ENCODE measurements at places on chromosomes 7 and 10.

- no peak for DNase-seq
These were observed 156.9 kb upstream of the RHOBTB1 start for GRCh38 chr10:61100887-61101286.

DNA sequence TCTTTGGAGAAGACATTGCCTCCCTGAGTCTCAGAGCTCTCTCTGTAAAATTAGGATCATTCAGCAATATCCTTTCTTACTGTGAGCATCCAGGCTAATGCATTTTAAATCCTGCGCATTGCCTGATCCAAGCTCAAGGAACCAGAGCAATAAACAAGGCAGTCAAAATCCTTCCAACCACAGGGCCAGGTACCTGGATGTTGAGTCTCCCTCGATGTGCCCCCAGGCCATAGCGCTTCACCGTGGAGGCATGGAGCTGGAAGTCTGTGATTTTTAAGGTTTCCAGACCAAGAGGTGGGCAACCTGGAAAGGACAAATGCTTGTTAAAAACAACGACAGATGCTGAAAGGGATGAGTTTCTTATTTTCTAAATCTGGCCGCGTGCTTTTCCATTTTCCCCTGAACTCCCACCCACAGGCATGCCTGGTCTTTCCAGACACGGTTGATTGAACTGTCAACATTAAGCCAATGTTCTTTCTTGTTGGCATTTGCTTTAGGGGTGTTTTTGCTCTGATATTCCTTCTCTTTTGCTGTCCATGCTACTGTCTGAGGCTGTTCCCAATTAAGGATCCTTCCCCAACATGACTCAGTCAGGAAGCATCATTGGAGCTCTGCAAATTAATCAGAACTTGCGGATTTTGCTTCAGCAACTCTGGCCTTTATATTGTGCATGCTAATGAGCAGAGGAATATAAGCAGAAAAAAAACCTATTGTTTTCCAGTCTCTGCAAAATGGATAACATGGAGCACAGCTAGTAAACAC lies 29.0 kb downstream of the CPXM2 start:
- no peak for DNase-seq

- no peak for DNase-seq
These were observed 54.3 kb downstream of the FAM241B start for GRCh38 chr10:69684020-69684980.

DNA sequence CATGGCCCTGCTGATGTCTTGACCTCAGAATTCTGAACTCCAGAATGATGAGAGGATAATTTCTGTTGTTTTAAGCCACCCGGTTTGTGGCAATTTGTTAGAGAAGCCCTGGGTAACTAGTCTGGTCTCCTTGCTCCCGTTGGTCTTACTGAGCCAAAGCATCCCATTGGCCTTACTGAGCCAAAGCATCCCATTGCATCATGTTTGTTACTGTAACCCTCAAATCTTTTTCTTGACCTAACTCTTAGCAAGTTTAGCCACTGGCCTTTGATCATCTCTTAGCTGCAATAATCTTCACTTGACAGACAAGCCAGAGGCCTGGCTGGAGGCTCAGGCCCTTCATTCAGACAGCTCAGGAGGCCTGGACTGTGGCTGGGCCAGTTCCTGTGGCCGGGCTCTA lies 21.8 kb downstream of the TBXAS1 start:
- no peak for DNase-seq

- no peak for DNase-seq
These were observed 200.9 kb downstream of the CDC14C start for GRCh38 chr7:49125246-49125645.

GRCh38 chr10:4982764-4983226 lies 19.6 kb downstream of the AKR1C1 start:
- no peak for DNase-seq

DNA sequence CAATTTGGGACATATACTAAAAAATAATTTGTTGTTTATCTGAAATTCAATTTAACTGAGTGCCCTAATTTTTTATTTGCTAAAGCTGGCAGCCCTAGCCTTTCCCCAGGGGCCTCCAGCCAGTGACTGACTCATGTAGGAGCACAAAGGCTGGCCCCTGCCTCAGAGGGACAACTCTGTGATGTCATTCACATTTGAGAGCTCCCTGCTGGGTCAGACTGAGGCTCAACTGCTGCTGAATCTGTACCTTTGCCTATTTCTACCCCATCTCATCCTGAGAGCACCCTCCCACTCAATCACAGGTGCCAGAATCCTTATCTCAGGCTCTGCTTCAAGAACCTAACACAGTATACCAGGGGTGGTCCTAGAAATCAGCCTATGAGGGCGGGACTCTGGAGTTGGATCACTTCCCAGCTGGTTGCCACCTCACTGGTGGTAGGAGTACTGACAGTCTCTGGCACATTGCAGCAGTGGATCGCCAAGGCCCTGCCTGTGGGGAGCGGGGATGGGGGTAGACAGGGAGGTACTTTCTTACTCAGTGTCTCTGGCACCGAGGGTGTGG lies 11.6 kb downstream of the GCK start:
- no peak for DNase-seq

DNA sequence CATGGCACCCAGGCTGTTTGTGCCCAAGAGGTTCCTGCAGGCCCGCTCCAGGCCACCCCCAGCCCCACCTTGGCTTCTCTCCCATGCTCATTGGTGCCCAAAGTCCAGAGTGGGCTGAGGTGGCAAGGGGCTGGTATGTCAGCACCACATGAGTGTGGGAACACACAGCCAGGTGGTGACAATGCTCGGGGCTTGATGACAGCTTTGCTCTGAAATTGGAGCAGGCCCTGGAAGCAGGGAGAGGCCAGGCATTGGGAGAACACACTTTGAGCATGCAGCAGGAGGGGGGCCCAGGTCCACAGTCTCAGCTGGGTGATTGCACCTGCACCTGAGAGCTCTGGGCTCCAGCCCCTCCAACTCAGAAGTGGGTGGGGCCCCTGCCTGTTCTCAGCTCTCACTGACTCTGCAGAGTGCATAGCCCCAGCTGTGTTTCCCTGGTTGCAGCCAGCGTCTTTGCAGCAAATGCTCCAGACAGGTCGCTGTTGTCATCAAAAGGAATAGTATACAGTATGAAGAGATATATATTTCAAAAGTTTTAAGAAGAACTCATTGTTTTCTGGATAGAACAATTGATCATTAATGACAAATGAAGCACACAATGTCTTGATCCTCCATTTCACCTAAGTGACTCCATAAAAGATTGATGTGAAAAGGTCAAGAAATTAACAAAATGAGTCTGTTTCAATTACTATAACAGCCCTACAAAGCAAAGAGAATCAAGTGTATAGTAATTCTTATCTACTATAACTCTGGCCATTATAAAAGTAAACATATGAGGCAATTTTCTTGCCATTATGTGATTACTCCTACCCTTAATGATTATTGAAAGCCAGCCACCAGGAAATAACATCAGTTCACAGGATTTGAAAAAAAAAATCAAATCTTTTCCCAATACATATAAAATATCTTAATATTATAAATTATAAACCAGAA lies 848.1 kb downstream of the PCDH15 start:
- DNase-seq: no peak

GRCh38 chr7:105156731-105157130 lies 142.7 kb downstream of the KMT2E start:
- DNase-seq: no peak

GRCh38 chr7:91031757-91032156 lies 232.5 kb upstream of the FZD1 start:
- no peak for DNase-seq

GRCh38 chr10:12350167-12350872 lies 973 bp downstream of the CAMK1D start:
- DNase-seq: peak; percentile 54
